ENCODE measurements at places on chromosomes 11 and 22. TPM values are rescaled to one million over a fixed set of nuclear protein-coding genes. Genes with fewer than 3 reads are reported as not detected.

The PNPLA3 gene
- not detected for total RNA-seq

The SLC22A9 gene
- not detected for total RNA-seq

The OR51E2 gene
- 0.37 TPM for total RNA-seq

The AMOTL1 gene
- total RNA-seq: 15.3 TPM

The NLRX1 gene
- 16.4 TPM for total RNA-seq

The FGF19 gene
- not detected for total RNA-seq

The LMO2 gene
- 4.0 TPM for total RNA-seq

The OR8I2 gene
- not detected for total RNA-seq

The MMP3 gene
- total RNA-seq: 1.5 TPM

The DLAT gene
- total RNA-seq: 20.7 TPM

The GLYATL1B gene
- not detected for total RNA-seq
